ENCODE measurements at places on chromosomes 3 and 15.
A peak's percentile ranks its signal among the peaks of the same experiment; 100 is the strongest.

GRCh38 chr3:146160321-146160963 is 542 bp downstream of the PLOD2 start:
- DNase-seq: no peak

DNA sequence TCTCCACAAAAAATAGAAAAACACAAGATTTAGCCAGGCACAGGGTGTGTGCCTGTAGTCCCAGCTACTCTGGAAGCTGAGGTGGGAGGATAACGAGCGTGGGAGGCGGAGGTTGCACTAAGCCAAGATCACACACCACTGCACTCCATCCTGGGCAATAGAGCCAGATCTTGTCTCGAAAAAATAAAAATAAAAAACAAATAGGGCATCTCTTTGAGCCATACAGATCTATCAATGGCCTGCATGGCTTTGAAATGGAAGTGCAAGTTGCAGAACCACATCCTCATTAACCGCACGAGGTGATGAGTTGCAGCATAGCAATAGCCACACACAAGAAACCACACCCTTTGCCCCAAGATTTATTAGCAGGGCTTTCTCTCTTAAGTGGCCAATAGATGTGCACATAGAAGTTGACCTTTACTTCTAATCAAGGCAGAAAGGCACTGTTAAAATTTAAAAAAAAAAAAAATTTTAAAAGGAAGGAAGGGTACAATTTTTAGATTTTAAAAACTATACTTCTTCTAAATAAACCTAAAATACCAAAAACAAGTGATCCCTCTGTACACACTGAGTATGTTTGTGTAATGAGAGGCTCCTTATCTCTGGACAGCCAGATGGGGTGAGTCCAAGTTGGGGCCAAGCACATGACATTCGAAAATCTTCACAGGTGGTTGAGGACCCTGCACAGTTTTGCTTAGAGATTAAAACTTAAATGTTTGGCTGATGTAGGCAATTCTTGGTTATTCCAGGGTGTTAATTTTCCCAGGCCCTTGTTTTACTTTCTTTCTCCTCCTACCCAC is 53.4 kb downstream of the FILIP1L start:
- no peak for DNase-seq

DNA sequence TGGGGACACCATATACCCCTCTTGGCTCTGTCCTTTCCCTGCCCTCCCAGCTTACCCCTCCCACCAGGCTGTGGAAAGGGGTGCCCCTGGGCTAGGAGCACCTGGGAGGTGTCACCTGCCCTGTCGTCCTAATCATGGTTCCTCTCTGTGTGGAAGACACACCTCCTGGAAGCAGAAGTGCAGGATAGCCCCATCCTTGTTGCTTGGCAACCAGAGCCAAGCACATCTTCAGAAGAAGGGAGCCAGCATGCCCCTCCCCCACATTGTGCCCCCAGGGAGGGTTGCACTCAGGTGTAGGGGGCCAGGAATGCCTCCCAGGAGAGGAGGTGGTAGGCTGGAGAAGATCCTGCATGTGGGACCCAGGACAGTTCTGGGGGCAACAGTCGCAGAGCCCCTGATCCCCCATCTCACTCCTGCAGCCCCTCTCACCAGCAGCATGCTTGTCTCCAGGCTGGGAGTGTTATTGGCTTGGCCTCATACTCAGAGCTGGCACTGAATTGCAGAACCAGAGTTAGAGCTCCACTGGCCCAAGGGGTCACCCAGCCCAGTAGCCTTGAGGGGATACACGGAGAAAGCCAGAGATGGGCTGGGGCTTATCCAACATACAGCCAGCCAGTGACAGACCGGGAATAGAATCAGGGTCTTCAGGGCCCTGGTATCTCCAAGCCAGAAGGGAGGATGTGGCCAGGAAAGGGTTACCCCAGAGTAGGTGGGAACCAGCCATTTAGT is 8.4 kb downstream of the RAB6B start:
- no peak for DNase-seq

- DNase-seq: no peak
These were observed 36.5 kb downstream of the UBE3A start for GRCh38 chr15:25402342-25402741.

- no peak for DNase-seq
These were observed 804.6 kb downstream of the EPHA3 start for GRCh38 chr3:89912031-89912430.

DNA sequence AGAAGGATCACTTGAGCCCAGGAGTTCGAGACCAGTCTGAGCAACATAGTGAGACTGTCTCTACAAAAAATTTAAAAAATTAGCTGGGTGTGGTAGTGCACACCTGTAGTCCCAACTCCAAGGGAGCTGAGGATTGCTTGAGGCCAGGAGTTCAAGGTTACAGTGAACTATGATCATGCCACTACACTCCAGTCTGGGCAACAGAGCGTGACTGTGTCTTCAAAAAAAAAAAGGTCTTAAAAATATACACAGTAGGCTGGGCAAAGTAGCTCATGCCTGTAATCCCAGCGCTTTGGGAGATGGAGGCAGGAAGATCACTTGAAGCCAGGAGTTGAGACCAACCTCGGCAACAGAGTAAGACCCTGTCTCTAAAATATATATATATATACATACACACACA is 11.2 kb upstream of the CAMK1 start:
- no peak for DNase-seq

GRCh38 chr15:67127331-67127664 is 61.9 kb downstream of the SMAD3 start:
- no peak for DNase-seq

GRCh38 chr3:146189519-146190173 is 28.7 kb upstream of the PLOD2 start:
- peak; percentile 12 for DNase-seq

DNA sequence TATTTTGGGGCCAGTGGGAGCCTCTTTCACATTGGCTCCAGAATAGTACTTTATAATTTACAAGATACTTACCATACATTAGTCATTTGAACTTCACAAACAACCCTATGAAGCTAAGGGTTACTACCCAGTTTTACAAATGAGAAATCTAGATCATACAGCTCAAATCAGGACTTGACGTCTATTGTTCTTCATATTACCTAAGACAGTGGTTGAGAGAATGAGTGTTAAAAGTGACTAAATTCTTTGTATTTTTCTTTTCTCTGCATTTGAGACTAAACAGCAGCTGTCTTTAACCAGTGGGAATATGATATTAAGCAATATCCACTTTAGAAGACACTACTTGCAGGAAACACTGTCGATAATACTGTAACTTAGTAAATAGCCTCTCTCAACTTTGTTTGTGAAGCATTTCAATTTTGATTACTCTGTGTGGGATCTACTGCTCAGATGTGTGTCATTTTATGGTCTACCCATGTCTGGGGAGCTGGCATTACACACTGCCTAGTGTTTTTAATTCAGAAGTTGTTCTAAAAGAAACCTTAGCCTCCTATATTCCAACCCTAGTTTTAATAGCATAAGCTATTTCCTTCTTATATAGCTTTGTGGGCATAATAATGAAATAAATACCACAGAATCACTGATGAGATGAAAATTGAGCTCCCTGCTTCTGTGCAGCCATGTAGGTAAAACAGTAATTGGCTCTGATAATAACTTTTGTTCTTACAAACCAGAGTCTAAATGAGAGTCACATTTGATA is 45.9 kb downstream of the IQCH start:
- DNase-seq: no peak

- DNase-seq: no peak
These were observed 118.2 kb upstream of the THBS1 start for GRCh38 chr15:39462691-39463090.

DNA sequence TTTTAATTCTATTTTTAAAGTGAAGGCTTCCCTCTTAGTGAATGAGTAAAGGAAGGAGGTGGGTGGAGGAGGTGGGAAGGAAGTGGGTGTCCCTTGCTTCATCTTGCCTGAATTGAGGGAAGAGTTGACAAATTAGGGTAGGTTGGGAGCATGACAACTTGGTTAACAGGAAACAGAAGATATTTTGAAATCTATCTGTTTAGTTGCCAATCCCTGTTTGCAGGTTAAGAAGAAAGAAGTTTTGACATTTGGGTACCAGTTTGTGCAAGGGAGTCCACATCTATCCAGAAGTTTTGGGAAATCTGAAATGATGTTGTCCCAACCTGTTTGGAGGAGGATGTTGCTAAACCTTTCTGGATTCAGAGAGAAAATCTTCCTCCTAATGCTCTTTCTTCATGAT is 204.1 kb upstream of the SUCLG2 start:
- no peak for DNase-seq

- DNase-seq: no peak
These were observed 105.7 kb downstream of the LRTM1 start for GRCh38 chr3:54822206-54822605.

DNA sequence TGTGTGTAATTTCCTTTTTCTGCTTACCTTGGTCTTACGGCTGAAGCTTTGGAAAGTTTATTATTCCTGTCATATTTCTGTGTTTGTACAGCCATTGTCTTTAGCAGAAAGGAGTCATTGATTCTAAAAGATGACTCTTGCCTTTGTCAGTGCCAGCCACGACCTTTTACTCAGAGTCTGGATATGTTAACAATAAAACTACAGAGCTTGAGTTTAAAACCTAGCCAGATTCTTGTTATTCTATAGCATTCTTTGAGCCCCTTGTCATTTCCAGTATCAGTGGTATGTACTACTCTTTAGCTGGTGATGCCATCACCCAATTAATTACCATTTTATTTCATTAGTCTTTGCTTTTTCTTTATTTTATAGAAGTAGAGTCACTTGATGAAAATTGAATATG is 142.4 kb downstream of the TCF12 start:
- no peak for DNase-seq

DNA sequence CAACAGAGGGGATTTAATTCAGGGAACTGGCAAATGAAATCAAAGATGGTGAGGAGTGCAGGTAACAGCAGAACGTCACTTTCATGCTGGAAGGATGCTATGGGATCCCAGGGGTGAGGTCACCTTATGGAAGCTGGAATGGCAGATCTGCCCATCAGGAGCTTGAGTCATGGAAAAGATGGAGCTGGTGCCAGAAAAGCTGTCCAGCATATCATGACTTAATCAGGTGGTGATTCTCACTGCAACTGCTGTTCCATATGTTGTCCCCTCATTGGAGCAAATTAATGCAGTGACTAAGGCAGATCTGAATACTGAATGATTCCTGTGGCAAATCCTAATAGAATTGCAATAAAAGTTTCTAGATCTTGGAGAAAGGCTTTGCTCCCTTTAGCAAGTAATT is 38.4 kb downstream of the HHLA2 start:
- no peak for DNase-seq

- DNase-seq: no peak
These were observed 3.2 kb downstream of the TNIK start for GRCh38 chr3:171456765-171457606.

GRCh38 chr3:133282236-133282635 is 117.6 kb upstream of the BFSP2 start:
- DNase-seq: no peak

GRCh38 chr15:89975482-89976245 is 25.5 kb upstream of the ZNF710 start:
- DNase-seq: no peak

DNA sequence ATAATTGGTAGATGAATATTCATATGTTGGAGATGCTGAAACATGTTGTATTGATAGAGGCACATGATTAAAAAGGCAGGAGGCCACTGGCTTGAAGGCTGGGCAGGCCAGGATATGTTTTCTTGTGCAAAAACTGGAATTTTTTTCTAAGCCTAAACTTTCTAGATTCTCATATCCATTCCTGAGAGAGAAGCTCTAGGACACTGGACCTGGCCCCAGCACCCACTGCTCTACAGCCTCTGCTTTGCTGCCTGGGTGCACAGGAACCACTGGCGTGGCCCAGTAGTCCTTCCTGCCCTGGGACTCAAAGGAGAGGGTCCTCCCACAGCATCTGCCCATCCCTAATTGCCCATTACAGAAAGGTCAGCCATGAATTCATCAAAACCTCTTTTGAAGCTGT is 58.1 kb upstream of the APEH start:
- no peak for DNase-seq

GRCh38 chr3:150059241-150059640 is 88.5 kb upstream of the PFN2 start:
- no peak for DNase-seq

DNA sequence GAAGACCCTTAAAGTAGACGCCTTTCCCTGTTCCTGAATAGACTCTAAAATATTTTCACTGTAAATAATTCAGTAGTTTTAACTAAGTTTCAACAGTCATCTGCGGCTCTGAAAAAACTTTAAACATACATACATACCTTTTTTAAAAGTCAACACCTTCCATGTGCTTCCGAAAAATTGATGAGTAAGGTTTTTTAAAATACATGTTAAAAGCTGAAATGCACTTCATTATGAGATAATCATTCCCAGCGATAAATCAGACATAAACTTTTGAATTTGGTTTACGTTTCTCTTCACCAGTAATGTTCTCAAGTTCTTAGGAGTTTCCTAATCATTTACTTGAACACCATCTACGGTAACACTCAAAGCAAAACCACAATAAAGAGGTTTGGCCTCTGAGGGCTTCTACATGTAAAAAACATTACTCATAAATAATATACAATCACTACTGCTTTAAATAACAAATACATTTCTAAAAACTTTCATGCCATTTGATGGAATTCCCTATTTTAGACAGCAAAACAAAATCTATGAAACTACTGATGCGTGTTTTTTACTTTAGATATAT is 403.5 kb downstream of the SHQ1 start:
- DNase-seq: no peak

DNA sequence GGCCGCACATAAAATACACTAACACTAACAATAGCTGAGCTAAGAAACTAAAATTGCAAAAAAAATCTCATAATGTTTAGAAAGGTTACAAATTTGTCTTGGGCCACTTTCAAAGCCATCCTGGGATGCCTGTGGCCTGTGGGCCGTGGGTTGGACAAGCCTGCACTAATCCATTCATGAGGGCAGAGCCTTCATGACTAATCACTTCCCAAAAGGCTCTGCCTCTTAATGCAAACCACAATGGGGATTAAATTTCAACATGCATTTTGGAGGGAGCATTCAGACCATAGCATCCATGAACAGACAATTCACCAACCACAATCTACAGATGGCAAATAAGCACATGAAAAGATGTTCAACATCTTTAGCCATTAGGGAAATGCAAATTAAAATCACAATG is 128.2 kb downstream of the SUCLG2 start:
- no peak for DNase-seq

DNA sequence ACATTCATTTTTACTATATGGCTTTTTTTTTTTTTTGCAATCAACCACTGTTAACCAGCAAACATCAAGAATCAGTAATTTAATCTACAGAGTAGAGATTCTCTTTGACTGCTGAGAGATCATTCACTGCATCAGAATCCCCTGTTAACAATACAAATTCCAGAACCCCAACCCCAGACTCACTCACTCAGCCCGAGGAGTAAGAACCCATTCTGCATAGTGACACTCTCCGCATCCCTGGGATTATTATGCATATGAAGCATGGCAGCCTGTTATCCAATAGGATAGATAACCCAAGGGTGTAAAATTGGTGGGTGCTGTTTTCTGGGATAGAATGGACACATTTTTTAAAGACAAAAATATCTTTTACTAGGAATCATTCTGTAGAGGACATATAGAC is 76.3 kb upstream of the CCDC39 start:
- DNase-seq: no peak

DNA sequence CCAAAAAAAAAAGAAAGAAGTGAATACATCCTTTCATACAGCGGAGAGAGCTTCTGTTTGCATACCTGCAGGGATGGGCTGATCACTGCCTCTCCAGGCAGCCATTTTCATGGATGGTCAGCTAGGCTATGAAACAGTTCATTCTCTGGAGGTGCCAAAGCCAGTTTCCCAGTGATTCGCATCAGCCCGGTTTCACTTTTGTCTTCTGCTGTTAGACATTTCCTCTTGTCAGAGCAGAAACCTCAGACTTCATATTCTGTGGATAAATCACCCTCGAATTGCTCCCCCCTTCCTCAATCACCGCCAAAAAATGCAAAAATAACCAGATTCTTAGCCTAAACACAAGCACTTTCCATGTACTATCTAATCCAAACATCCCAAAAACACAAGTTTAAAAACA is 225.6 kb downstream of the ADAMTS9 start:
- no peak for DNase-seq
